ENCODE measurements at places on chromosomes 7 and 10. TPM values are rescaled to one million over a fixed set of nuclear protein-coding genes. Genes with fewer than 3 reads are reported as not detected.

OPALIN gene
- total RNA-seq = not detected

FAM25A gene
- total RNA-seq = not detected

SEPHS1 gene
- total RNA-seq = 129 TPM

GNGT1 gene
- total RNA-seq = 0.54 TPM

- no peak for DNase-seq
These were observed 6.4 kb upstream of the ST8SIA6 start for GRCh38 chr10:17460756-17461155.

DNA sequence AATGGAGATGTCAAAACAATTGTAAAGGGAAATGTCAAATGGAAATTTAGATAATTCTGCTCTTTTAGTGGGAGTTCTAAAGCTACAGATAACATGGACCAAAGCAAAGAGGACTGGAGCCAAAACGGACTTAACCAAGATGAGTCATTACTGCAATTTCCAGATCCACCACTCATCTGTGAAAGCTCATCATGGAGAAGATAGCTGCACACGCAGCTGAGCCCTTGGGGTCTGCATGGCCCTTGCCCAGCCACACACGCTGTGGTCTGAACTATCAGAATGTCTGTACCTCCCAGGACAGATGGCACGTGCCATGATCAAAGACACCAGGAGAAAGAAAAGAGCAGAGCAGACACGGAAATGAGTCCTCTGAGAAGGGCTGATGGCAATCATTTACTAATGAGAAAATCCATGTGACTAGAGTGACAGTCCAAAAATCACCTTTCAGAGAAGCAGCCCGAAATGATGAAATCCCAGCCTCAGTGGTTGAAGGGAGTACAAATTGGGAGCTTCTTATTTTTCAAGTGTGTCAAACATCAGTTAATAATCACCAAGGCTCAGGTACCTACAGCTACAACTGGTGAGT, 177.9 kb upstream of the MGMT start:
- DNase-seq = no peak

- DNase-seq = no peak
These were observed 166.4 kb downstream of the CHN2 start for GRCh38 chr7:29360633-29361625.

GRCh38 chr10:91190876-91191583, 29.4 kb upstream of the PCGF5 start:
- DNase-seq = no peak

DNA sequence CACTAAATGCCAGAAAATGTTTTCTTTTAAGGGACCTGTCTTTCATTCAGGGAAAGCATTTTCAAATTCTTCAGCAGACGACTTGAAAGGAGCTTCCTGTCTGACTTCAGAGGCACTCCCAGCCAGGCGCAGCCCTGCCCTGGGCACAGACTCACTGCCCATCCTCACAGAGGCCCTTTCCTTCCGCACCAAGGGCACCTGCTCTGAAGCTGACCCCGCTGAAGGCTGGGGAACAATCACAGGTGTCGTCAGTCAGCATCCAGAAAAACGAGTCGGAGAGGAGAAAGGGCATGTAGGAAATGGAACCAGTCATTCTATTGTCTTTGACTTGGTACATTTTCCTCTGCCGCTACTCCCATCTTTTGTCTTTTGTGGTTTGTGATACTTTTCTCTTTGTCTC, 125.3 kb upstream of the PARD3 start:
- no peak for DNase-seq

DNA sequence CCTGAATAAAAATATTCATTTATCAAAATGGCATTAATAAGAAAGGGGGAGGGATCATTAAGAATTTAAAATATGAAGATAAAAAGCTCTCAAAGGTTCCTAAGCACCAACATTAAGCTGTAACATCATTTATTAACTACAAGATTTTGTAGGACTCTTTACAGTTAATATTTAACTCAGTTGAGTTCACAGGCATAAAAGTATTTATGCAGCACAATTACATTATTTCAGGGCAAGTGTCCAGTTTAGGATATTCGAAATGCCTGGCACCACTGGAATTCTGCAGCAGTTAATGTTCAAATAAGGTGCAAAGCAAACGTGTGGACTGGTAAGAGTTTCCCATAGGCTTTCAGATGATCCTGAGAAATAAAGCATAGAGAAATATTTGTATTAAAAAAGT, 30.5 kb downstream of the NPS start:
- DNase-seq = no peak

DNA sequence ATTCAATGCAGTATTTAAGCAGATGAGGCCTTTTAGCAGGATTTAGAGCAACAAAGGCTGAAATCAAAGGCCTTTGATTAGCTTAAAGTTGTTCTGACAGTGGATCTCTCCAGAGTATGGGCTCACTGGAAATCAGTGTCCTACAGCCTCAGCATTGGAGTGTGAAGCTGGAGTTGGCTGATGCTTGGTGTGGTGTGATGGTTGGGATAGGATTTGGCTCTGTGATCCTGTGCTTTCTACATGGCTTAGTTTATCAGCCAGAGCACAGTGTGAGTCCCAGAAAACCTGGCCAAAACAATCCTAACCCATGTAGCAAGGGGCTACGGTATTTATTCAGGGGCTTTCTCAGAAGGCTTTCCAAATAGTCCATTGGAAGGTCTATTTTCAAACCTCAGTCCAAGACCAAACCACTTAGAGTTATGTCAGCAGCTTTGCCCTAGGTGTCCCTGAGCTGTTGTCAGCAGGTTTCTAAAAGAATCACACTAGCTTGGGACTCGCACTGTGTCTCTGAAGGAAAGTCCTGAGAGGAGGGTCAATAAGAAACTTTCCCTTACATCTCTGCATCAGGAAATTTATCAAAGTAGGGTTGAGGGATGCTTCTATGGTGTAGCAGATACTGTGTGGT, 65.4 kb upstream of the ANKRD1 start:
- DNase-seq = no peak

DNA sequence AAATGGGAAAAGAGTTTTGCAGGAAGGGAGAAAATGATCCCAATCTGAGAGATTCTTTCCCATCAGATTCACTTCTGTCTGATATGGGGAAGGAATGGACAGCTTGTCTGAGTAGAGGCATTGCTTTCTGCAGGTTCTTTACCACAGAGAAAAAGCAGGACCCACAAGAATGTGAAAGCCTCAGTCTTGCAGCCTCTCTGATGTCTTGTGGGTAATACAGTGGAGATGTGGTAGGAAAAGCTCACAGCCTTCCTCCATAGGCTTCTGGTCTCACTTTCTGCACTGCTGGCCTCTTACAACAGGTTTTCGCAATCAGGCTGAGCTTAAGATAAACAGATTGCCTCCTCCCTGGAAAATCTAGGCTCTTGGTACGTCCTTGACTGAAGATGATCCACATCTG, 551 bp downstream of the IFIT1 start:
- peak; percentile 40 for DNase-seq

DNA sequence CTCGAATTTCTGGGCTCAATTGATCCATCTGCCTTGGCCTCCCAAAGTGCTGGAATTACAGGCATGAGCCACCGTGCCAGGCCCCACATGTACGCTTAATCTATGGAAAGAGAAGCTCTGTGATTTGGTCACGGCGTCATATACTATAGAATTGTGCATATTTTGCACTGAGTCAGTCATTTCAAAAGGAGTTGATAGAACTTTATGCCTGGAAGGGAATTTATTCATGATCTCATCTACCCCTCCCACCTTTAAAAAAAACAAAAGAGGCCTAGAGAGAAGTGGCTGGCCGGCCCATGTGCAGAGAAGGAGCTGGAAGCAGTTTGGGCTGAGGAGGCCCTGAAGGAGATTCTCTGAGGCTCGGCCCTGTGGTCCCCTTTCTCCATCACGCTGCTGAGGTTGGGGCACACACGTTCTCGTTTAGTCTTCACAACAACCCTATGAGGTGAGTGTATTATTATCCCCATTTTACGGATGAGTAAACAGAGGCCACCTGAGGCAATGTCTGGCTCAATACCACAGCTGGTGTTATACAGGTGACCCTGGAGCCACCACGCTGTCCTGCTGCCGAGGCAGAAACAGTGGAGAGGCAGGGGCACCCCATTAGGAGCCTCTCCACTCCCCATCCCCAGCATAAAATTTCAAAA, 47.2 kb upstream of the ZRANB1 start:
- no peak for DNase-seq

Measured in Caco-2 (cell line).